ENCODE measurements at places on chromosomes 7 and 10.

DNA sequence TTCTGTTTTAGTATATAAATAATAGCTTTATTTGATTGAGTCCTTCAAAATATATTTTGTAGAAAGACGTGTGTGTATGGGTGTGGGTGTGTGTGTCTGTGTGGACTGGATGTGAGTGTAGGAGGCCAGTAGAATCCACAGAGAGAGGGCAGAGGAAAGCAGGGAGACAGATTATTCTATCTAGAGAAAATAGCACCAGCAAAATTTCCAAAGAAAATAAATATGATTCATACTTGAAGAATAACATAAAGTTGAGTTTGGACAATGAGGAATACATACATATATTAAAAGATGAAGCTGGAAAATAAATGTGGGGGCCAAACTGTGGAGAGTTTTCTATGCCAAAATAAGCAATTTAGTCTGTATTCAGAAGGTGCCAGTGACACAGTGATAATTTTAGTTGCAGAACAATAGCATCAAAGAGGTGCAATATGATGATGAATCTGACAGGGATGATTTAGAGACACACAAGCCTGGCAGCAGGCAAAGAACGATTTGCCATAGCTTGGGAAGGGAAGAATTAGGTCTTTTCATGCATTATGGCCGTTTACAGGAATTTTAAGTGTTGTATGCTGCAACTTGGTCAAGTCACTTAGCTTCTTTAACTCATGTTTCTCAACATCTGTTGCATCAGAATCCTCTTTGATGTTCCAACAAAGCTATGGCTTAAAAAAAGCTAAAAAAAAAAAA is 121.3 kb downstream of the SEMA3A start:
- no peak for DNase-seq

- DNase-seq = peak; percentile 76
Measured at GRCh38 chr10:58919927-58920654, 256.4 kb upstream of the PHYHIPL start.

GRCh38 chr10:33217854-33218253 is 116.6 kb downstream of the NRP1 start:
- no peak for DNase-seq

DNA sequence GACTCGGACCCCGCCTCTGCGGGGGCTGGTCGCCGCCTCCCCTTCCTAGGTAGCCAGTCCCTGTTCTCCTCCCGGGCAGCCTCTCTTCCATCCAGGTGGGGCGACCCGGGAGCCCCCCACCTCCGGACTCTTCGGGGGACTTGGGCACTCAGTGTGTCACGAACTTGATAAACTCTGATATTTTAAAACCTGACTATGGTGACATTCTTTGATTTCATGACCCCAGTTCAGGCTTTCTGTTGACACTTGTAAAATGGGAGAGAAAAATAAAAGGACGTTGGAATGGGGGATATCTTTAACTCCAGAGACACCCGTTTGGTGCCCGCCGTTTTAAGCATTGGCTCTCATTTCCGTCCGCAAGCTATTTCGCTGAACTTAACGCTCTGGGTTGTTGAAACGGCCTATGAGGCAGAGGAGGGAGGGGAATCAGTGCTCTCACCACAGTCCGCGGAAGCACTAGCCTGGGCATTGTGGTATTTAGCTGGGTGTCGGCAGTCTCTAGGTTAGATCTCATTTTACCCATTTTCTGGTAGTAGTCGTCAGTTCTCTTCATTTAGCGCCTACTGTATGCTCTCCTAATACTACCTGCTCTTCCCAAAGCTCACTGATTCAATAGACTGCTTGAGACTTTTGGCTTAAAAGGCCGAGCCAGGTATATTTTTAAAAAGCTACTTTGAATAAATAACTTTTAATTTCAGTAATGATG is 738 bp downstream of the VPS26A start:
- peak; percentile 45 for DNase-seq

GRCh38 chr10:69506834-69507713 is 55.8 kb downstream of the TSPAN15 start:
- DNase-seq = no peak

DNA sequence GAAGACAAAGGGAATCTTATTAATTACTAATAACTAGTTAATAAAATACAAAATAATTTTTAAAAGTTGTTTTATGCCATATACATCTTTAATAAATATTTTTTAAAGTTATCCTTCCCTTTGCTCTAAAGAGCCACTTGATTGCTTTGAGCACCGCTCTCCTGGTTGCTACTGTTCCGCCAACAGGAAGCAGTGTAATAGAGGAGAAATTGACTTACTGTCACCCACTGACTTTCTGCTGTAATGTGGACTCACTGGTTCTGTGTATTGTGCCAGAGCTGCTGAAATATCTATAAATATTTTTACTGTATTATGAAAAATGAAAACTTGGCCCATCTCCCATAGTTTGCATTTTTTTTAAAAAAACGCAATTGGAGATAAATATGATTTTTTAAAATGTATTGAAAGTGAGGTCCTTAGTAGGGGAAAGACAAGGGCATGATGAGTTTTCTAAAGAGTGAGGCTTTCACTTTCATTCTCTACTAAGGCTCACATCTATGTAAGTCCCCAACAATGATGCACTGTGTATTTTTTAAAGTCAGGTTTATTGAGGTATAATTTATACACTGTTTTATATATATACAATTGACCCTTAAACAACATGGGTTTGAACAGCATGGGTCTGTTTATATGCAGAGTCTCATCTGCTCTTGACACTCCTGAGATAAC is 100.5 kb downstream of the NPY start:
- DNase-seq = no peak

GRCh38 chr7:129828989-129829736 is 123.6 kb downstream of the UBE2H start:
- no peak for DNase-seq

DNA sequence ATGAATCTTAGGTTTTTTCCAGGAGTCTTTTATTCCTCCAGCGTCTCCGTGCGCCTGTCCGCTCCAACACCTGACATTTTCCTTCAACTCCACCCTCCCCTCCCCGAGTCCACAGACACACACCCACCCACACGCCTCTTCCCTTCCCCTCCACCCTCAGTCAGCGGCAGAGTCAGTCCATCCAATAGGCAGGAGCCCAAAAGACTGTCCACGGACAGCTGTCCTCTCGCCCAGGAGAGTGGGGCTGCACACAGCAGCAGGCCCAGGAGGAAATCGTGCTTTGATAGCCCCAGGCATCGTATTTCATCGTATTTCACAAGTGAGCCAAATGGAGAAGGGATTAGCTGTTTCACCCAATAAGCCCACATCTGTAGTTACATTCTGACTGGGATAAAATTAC is 285.1 kb downstream of the ZEB1 start:
- DNase-seq = no peak

DNA sequence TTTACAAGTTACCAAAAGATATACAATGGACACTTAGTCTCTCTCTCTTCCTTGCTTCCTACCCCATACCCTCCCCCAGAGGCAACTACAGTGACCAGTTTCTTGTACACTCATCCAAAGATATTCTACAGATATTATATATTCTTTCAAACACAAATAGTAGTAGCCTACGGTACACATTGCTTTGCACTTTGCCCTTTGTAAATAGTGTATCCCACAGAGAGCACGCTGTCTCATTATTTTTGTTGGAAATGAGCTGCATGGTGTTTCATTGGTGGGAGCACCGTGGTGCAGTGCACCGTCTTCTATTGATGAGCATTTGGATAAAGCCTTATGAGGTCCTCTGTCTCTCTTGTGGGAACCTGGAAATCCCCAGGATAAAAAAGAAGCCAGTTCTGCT is 24.2 kb downstream of the STRA8 start:
- DNase-seq = no peak

- peak; percentile 61 for DNase-seq
Measured at GRCh38 chr7:74206589-74207120, 3.2 kb upstream of the LAT2 start.

GRCh38 chr10:121570315-121570714 is 27.9 kb downstream of the FGFR2 start:
- DNase-seq = no peak

DNA sequence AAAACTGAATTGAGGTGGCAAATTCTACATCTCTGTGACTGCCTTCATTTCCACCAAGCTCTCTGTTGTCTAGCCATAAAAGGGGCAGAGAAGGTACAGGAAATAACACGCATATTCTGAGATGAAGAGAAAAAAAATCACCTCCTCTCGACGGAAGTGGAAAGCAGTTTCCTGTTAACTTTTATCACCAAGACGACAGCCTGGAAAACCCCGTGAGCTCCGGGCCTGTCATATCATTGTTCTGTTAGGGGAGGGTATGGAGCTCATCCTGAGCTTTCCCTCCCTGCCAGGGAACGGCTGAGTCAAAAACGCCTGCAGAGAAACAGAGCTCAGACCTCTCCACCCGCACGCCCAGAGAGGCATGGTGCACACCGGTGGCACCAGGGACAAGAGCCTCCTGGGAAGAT is 200.3 kb downstream of the PRPF18 start:
- peak; percentile 49 for DNase-seq

DNA sequence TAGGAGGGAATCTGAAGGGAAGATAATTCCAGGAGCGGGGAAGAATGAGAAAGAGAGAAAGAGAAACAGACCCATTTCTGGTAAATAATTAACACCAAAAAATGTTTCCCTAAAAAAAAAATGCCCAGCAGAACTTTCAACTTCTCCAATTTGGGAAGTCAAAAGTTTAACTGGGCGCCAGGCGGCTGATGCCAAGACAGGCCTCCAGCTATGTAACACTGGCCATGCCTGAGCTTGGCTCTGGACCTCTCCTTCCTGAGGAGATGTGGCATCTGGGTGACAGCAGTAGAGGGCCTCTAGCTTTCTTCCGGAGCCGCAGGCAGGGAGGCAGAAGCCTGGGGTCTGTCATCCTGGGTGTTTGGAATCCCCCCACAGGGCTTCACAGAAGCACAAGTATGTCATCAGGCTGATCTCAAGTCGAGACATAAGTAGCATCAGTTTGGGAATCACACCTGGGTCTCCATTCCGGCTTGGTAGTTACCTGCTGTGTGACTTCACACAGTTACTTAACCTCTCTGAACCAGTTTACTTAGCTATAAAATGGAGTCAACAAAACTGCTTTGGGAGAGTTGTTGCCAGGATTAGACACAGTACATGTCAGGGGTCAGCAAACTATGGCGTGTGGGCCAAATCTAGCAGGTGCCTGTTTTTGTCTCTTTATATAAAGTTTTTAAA is 50.5 kb upstream of the TCF7L2 start:
- no peak for DNase-seq

- no peak for DNase-seq
Measured at GRCh38 chr7:2214636-2215035, 18.1 kb downstream of the MAD1L1 start.

GRCh38 chr10:132390921-132391675 is 5.9 kb upstream of the PWWP2B start:
- no peak for DNase-seq

DNA sequence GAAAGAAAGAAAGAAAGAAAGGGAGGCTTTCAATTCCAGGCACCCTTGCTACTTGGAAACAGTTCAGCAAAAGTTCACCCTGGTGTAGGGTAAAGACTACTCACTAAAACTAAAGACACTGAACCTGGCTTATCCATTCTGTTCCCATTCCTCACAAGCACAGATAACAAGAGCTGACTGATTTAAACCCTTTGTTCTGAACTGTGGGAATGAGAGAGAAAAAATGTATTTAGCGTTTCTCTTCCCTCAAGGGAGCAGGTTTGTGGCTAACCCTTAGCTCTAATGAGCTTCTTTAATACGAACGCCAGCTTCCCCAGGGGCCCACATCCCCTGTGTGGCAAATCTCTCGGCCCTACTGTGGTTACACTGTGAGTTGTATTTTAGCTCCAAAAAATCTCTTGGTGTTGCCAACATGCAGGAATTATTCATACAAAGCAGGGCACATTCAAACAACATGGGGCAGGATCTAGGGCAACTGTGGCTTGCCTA is 23.3 kb downstream of the PRTFDC1 start:
- DNase-seq = no peak

DNA sequence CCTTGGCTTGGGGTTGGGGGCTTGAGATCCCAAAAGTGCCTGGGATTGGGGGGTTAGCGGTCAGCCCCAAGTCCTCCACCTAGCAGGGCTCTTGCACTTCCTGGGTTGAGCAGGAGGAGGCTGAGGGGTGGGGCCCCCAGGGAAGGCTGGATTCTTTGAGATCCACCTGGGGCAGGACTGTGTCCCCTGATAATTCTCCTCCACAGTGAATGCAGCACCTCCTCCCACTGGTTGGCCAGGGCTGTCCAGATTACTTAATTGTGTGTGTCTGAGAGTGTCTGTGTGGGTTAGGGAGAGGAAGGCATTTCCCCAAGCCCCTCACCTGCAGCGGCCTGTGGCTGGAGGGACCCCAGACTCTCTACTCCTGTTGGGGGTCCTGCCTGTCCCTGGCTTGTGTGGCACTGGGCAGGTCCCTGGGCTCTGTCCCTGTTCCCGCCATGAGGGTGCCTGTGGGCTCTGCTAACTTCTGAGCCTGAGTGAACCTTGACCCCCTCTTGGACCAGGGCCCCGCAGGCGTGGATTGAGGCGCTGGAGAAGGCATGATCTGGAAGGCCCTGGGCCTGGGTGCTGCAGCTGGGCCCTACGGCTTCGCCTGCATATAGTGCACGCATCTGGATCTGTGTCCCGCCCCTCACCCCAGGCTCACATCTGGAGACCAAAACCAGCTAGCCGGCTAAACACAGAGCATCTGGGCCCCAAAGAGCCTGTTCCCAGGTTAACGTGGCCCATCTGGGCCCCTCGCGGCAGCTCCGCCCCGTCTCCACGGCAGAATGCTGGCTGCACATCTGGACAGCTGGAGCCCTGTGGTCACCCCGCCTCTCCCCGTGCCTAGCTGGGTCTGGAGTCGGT is 10.4 kb downstream of the TMEM270 start:
- no peak for DNase-seq

- no peak for DNase-seq
Measured at GRCh38 chr10:11517150-11517549, 94.3 kb downstream of the USP6NL start.

DNA sequence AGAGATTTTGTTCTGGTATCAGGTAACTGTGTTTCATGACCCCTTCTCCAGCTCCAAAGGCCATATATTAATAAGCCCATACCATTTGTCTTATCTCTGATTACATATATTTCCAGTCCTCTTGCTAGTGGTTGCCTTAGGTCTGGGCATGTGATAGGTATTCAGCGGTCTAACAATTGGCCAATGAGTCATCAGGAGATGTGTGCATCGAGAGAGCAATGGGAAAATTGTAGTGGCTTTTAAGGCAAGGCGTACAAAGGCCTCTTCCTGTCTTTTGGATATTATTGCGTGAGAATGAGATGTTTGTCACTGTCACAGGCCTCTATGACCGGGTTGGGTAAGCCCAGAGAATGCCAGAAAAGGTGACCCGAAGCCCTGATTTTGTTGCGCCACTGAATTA is 38.6 kb upstream of the SFRP5 start:
- no peak for DNase-seq
